ENCODE measurements at places on chromosomes 13 and 19.

DNA sequence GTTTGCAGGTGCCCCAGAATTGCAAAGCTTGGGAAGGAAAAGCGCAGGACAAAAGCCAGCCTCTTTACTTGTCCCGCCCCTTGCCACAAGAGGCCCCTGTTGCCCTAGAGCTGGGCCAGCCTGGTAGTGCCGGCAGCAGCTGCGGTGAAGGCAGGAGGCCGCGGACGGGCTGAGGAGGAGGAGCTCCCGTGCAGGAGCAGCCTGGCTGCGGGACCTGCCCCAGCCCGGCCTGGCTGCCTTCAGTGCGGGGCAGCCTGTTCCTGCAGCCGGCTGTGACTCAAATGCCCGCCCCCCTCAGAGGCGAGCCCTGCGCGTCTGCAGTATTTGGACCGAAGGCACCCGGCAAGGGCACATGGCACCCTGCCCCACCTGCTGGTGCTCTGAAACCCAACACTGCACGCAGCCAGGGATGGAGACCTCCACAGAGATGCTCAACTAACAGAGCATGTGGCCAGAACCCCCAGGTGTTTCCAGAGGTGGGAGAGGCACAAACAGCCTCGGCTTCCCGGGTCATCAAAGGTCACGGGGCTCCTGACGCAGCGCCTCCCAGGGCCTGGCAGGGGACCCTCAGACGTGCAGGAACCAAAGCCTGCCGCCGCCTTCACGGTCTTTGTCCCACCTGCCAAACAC lies 29.7 kb downstream of the NAXD start:
- DNase-seq = no peak

DNA sequence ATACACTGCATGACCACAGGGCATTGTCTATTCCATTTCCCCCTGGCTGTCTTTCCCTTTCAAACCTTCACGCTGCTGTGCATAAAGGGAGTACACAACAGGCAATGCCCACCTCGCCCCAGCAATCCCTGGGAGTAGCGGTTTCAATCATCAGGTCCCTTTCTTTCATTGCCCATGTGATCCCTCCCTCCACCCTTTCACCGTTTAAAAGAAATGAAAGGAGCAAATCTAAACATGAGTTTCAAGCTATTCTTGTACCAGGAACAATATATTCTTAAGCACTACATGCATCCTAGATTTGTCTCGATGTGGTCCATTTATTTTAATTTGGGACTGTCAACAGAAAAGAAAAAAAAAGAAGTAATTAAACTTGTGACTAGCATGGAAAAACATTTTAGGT lies 123.4 kb upstream of the ARGLU1 start:
- DNase-seq = no peak

- DNase-seq = no peak
Measured at GRCh38 chr13:88802886-88803285, 1131.7 kb downstream of the SLITRK5 start.

- no peak for DNase-seq
Measured at GRCh38 chr19:27824108-27824507, 1388.8 kb downstream of the UQCRFS1 start.

- no peak for DNase-seq
Measured at GRCh38 chr13:64925727-64926126, 2304.4 kb downstream of the PCDH9 start.
